Stimulated activated CD4-positive, alpha-beta T cell treated with anti-CD3 and anti-CD28 coated beads, Interleukin-2, amount 100 ng/mL, for 24 hours (primary cell): ENCODE measurements at places on chromosomes 13 and 19.
A peak's percentile ranks its signal among the peaks of the same experiment; 100 is the strongest.

DNA sequence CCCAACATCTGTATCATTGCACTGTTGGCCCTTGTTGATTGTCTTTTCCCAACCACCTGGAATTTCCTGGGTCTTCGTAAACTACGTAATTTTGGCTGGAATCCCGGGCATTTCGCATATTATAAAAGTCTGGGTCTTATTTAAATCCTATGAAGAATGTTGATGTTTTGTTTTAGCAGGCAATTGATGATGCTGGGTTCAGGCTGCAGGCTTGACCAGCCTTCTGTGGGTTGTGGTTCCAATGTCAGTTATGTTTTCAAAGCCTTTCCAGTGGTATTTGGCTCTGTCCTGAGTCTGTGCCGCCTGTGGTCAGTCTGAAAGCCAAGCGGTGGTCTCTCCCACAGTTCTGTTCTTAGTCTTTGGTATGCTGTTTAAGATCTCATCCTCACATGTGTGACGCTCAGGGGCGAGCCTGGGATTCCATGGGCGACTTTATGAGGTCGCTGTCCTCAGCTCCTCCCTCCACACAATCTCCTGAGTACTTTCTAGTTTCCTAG is 12.4 kb downstream of the SLC35E1 start:
- DNase-seq, result no peak

GRCh38 chr19:10518444-10519361 is 1.5 kb upstream of the S1PR5 start:
- DNase-seq, result no peak

- peak; percentile 55 for DNase-seq
These were observed 12.3 kb upstream of the CADM4 start for GRCh38 chr19:43651758-43652545.

- no peak for DNase-seq
These were observed 10.7 kb upstream of the FLT1 start for GRCh38 chr13:28505543-28506135.

DNA sequence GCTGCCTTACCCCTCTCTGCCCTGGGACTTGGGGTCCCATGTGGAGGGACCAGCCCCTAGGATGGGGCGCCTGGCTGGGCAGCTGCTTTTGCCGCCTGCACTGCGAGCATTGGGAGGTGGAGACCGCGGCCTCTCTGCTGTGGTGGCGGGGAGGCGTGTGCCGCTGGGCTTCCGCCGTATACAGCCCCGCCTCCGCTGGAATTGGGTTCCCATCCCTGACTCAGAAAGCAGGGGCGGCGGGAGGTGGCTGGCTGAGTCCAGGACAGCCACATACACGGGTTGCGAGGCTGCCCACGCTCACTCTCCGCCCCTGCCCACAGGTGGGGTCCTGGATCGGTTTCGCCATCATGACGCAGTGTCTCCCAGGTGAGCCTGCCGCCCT is 6.6 kb downstream of the NDUFB7 start:
- DNase-seq, result no peak

DNA sequence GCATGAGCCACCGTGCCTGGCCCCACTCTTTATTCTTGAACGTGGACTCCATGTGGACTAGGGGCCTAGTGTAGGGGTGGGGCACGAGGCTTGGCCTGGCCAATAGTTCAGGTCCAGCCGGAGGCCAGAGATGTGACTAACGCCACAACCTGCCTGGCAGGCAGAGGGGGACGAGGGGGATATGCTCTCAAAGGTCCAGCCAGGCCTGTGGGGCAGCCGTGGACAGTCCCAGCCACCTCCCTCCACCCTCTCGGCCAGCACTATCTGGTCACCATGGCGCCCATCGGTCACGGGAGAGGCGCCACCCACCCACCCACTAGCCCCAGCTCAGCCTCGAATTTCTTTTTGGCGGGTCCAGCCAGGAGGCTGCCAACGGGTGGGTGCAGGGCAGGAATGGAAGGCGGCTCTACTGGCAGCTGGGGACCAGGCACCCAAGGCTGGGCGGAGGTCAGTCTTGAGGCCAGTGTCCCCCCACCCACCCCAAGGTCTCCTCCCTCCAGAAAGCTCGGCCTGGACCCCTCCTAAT is 2.2 kb upstream of the CERS1 start:
- no peak for DNase-seq

GRCh38 chr13:22200440-22200839 is 529.6 kb downstream of the FGF9 start:
- DNase-seq, result no peak

- DNase-seq, result peak; percentile 68
These were observed 14.7 kb downstream of the TLE5 start for GRCh38 chr19:3047496-3048189.

DNA sequence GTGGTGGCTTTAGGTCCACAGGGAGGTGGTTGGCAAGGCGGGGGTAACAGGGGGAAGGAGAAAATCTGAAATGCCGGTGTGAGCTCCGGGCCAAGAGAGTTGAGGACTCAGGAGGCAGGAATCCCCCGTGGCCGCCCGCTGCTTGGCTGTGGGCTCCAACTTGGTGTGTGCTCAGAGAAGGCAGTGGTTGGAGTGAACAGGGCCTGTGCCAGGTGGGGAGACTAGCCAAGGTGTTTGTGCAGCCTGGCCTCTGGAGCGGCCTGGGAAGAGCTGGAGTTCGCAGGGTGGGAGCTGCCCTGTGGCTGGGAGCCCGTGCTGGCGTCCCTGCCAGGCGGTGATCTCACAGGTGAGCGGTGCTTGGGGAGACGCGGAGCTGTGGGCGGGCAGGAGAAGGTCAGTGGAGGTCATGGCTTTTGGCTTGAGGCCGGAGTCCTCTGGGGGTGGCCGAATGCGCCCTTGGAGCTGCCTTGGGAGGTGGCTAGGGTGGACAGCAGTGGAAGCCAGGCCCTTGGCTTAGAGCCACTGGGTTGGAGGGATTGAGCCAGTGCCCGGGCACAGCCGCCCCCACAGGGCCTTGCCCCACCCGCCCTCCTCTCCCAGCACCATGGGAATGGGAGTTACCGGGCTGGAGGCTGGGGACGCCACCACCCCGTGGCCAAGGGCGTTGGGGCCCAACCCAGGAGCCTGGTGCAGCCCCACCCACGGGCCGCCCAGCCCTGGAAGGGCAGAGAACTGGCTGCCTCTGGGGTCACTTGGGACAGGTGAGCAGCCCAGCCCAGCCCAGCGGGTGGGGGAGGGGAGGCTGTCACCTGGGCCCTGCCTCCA is 7.1 kb upstream of the CIRBP start:
- DNase-seq, result no peak

DNA sequence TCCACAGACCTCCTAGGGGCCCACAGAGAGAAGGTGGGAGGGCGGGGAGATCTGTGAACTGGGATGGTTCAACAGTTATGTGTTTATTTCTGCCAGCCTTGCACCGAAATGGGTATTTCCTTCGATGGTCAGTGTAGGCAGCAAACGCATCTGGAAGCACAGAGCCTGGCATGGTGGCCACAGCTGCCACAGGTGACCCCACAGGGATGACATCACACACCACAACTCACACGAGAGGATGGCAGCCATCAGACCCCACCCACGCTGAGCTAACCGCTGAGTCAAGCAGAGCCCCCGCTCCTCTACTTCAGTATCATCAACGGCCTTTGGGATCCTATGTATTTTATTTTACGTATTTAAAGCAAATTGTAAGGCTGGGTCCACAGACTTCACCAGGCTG is 37.4 kb downstream of the NAXD start:
- DNase-seq, result no peak

DNA sequence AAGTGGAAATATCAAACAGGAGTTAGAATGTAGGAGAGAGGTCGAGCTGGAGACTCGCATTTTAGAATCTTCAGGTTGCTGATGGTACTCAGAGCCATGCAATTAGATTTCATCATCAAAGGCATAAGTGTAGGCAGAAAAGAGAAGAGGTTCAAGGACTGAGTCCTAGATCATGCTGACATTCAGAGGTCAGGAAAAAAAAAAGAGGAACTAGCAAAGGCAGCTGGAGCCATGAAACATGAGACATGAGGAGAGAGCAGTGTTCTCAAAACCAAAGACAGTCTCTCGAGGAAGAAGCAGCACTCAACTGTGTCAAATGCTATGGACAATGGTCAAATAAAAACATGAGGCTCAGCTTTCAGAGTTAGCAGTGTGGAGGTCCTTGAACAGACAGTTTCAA is 12.4 kb upstream of the TPP2 start:
- no peak for DNase-seq

DNA sequence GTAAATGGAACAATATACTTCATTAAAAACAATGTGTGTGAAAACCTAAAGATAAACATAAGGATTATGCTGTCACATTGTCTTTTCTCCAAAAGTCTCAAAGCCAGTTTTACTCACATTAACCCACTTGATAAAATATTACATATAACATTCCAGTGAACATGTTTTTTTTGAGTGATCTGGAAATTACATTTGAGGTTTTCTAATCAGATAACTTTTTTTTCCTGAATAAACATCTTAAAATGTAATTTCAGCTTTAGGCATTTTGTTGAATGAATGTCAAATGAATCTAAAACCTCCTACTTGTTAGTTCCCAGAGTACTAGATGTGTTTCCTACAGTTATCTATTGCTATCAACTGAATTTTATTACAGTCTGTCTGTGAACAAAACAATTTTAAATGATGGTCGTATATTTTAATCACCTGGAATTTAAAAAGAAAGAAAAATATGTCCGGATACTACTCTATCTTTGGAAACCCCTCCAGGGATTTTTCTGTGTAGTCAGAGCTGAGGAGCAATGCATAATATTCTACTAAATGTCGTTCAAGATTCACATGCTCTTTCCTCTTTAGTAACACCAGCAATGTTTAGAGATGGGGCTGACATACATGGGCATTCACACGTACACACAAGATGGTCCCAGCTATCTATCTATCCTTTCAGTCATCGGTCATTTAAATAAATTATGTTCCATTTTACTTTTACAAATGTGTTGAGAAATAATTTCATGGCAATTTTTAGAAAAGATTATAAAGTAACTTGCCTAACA is 283.9 kb downstream of the KLF12 start:
- no peak for DNase-seq

GRCh38 chr13:32010136-32010535 is 21.4 kb upstream of the FRY start:
- DNase-seq, result no peak

- DNase-seq, result no peak
These were observed 7.7 kb downstream of the KDM4B start for GRCh38 chr19:4976401-4977298.

DNA sequence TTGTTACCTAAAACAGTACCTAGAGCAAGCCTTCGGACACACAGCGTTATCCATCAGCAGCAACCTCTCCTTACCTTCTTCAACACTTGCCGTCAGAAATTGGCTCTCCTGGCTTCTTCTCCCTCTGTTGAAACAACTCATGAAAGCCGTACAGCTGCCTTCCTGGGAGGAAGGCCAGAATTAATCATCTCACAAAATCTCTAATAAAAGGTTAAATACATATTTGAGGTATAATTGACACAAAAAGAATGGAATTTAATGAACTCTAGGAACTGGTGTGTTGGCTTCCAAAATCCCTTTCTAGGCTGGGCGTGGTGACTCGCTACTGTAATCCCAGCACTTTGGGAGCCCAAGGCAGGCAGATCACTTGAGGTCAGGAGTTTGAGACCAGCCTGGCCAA is 37.3 kb upstream of the GTF2F2 start:
- DNase-seq, result no peak

- no peak for DNase-seq
These were observed 34.4 kb upstream of the ZNF835 start for GRCh38 chr19:56705939-56706338.

- DNase-seq, result no peak
These were observed 830 bp downstream of the MICOS13 start for GRCh38 chr19:5679289-5680083.

DNA sequence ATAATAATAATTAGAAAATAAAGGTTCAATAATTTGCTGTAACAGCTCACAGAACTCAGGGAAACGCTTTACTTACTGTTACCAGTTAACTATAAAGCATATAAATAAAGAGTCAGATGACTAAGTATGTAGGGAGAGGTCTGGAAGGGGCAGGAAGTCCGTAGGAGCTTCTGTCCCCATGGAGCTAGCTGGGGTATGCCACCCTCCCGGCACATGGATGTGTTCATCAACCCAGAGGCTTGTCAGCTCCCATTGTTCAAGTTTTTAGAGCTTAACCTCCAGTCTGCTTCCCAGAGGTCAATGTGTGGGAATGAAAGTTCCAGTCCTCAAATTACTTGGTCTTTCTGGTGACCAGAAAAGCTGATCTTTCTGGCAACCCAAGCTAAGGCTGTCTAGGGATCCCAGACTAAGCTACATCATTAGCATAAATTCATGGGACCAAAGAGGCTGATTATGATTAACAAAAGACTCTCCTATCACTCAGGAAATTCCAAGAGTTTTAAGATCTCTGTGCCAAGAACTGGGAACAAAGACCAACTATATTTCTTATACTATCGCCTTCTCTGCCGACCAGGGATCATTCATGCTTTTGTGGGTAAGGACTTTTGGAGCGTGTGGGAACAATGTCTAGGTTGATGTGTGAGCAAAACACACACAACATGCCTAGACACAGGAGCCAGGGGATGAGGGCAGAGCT is 31.7 kb upstream of the ZNF507 start:
- no peak for DNase-seq

GRCh38 chr19:6963937-6964336 is 57.3 kb downstream of the MBD3L2B start:
- peak; percentile 65 for DNase-seq

GRCh38 chr13:47117268-47117667 is 220.4 kb upstream of the HTR2A start:
- DNase-seq, result no peak

DNA sequence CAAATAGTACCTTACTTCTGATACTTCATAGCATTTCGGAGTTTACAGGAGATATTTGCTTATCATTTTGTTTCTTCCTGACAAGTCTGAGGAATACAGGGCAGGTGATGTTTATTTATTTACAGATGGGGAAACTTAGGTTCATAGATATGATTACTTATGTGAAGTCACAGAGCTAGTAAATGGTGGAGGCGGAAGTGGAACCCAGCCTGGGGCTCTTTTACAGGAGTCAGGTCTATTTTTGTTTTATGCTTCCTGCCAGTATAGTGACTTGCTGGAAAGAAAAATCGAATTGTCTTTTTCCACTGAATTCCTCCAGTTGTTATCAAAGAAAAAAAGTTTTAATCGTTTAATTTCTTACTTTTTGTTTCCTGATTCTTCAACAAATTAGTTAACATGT is 66.5 kb downstream of the DGKH start:
- no peak for DNase-seq

GRCh38 chr13:60453490-60453889 is 56.5 kb downstream of the TDRD3 start:
- no peak for DNase-seq

DNA sequence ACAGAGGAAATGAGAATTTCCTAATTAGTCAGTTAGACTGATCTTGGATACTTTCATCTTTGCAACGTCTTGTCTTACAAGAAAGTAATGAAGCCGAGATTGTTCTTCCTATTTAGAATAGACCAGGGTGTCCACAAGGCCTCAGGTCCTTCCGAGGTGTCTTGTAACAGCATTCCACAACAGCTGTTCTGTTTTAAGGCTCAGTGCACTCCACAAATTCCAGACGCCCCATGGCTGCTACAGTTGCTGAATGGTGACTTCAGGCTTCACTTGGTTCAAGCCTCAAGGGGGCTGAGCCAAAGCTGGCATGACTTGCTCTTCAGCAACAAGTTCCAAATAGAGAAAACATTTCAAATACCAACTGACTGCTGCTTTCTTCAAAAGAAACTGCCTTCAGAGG is 143.4 kb downstream of the SHISA2 start:
- DNase-seq, result no peak
